Stomach (tissue), 19 donors: ENCODE measurements at places on chromosomes 5 and 9. TPM values are rescaled to one million over a fixed set of nuclear protein-coding genes. Genes with fewer than 3 reads are reported as not detected.

Gene ADAMTS16
- total RNA-seq = 0.29 TPM

Gene MUSK
- total RNA-seq = 20.4 TPM

Gene AQP7
- 3.9 TPM for total RNA-seq

Gene SPAAR
- total RNA-seq = 2.4 TPM

Gene ZFP2
- total RNA-seq = 1.2 TPM

Gene IL4
- total RNA-seq = not detected

Gene CMBL
- not detected for total RNA-seq

Gene POLR3G
- not detected for total RNA-seq

Gene IRX4
- total RNA-seq = not detected
